Right hindlimb (tissue), 1 donor: ENCODE measurements at places on chromosomes 6 and 20.

DNA sequence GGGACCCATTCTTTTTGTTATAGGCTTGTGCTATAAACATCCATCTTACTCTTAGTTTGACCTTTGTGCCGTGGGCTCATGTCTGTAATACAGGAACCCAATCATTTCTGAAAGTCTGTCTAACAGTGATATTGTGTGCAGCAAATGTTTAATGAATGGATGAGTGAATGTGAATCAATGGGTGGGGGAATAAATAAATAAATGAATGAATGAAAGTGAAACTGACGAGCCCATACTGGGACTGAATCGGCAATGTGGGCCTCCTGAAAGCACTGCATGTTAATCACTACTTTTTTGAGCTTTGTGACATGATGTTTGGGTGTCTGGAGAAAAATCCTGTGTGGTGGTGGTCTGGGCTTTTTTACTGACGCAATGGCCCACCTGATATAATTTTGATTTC lies 175.0 kb downstream of the GMPR start:
- no peak for DNase-seq

GRCh38 chr6:91822581-91822980 lies 1235.7 kb upstream of the MAP3K7 start:
- DNase-seq = no peak

DNA sequence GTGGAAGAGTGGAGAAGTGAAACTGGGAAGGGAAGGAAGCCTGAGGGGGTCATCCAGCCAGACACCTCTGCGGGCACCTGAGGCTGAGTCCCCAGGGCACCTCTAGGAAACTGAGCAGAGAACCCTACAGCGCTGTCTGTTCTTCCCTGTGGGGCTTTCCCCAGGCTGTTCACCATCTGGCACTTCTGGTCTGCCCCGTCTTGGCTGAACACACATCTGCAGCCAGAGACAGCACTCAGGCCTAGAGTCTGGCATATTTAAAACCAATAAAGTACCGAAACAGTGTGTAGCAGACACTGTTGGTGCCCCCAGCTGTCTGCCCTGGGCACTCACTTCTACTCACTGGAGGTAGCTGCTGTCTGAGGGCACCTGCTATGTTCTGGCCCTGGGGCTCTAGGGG lies 9.4 kb upstream of the ARFGEF2 start:
- no peak for DNase-seq

GRCh38 chr6:135871296-135871695 lies 19.8 kb downstream of the PDE7B start:
- DNase-seq = no peak

GRCh38 chr6:24324617-24325016 lies 33.2 kb downstream of the DCDC2 start:
- DNase-seq = no peak

GRCh38 chr6:135280375-135281136 lies 99.4 kb downstream of the MYB start:
- no peak for DNase-seq

DNA sequence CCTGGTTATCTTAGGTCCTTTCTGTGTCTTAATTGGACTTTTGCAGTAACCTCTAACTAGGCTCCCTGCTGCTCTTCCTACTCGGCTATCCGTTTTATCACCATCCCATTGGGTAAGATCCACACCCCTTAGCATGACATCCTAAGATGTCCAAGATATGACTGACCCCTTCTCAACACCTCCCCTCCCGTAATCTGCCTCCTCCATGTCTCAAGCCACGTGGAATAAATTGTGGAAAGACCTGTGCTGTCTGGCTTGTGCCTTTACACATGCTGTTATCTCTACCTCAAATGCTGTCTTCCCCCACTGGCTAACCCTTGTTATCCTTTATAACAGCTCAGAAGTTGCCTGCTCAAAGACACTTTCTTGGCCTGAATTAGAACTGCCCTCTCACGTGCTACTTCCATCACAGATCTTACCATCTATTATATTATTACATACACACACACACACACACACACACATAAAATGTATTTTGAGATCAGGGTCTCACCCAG lies 26.5 kb downstream of the EIF2S2 start:
- DNase-seq = no peak

- no peak for DNase-seq
These were observed 775.8 kb downstream of the MAFB start for GRCh38 chr20:39913274-39913673.

DNA sequence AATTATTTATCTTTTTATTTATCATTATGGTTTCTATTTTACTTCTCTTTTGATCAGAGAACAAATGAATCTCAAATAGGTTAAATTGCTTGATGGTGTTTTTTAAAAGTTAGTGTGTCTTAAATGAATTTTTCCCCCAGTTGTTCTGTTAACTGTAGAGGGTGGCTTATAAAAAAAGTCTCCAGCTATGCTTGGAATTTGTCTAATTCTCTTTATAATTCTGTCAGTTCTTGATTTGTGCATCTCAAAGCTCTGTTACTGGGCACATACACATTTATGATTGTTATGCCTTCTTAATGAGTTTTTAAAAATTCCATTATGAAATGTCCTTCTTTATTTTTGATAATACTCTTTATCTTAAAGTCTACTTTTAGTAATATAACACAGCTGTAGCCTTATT lies 58.0 kb downstream of the LIN28B start:
- no peak for DNase-seq

- DNase-seq = no peak
These were observed 7.0 kb downstream of the ELMO2 start for GRCh38 chr20:46399401-46399800.

- no peak for DNase-seq
These were observed 377.1 kb upstream of the BTBD3 start for GRCh38 chr20:11540558-11540957.

DNA sequence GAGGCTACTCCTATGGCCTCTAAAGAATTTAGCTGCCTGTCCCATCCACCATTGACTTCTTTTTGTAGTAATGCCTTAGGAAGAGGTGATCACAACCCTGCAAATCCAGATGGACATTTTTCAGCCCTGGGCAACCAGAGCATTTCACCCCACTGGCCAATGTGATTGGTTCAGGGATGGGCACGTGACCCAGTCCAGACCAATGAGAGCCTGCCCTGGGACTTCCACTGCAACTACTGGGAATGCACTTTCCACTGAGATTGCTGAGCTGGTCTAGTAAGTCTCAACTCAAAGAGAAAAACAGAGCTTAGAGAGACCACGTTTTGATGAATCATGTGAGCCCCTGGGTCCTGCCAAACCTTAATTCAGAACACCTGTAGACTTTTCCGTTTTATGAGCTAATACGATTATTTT lies 8.9 kb upstream of the UBE2V1 start:
- DNase-seq = no peak

DNA sequence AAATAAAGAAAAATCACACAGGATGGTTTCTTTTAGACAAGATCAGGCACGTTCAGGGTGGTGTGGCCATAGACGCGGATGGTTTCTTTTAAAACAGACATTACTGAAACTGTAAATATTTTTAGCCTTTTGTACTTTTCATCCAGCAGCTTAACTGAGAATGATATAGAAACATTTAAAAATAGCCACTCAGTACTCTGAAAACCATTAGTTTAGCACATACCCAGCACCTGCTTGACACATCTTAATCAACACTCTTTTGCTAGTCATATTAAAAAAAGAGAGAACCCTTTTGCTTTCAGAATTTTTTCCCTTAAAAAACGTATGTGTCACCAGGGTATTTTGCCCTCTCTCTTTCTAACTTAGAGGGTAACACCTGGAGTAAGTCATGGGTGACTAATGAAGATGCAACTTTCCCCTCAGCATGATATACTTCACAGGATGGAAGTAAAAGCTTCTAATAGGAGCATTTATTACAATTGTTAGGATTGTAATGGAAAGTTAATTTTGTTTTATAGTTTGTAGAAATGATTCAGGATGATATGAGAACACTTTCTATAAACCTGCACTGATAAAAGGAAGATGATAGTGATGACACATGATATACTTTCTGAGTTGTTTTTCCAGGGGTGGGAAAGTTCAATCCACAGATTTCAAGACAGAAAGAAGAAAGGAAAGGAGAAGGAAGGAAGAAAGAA lies 45.2 kb downstream of the BACH2 start:
- DNase-seq = no peak
